ENCODE measurements at places on chromosomes 2 and 18. TPM values are rescaled to one million over a fixed set of nuclear protein-coding genes. Genes with fewer than 3 reads are reported as not detected.

VWA3B gene
- total RNA-seq = 0.26 TPM

CYP27C1 gene
- not detected for total RNA-seq

HJURP gene
- total RNA-seq = 5.8 TPM

TWSG1 gene
- total RNA-seq = 170 TPM

UGT1A6 gene
- not detected for total RNA-seq

Measured in fibroblast of lung (primary cell).